ENCODE measurements at places on chromosomes 12 and 14. TPM values are rescaled to one million over a fixed set of nuclear protein-coding genes. Genes with fewer than 3 reads are reported as not detected.
A peak's percentile ranks its signal among the peaks of the same experiment; 100 is the strongest.

GLT1D1 gene
- 0.27 TPM for total RNA-seq

TAC3 gene
- 0.31 TPM for total RNA-seq

TAS2R9 gene
- total RNA-seq, result not detected

SYNE3 gene
- total RNA-seq, result 38.0 TPM

LIN7A gene
- total RNA-seq, result not detected

LTBP2 gene
- total RNA-seq, result 0.06 TPM

GPRC5D gene
- not detected for total RNA-seq

SYNDIG1L gene
- total RNA-seq, result not detected

TBC1D30 gene
- total RNA-seq, result 1.7 TPM

- peaks cover 69% of the 10 kb centered on the region for H3K4me1 ChIP-seq
- peaks cover 93% of the 10 kb centered on the region for H3K36me3 ChIP-seq
- no peaks in the 10 kb centered on the region for H3K27me3 ChIP-seq
- H3K4me3 ChIP-seq, result peak overlapping the region; percentile 97
- peak overlapping the region; percentile 100 for H3K27ac ChIP-seq
These were observed 5.7 kb downstream of the CCND2 start for GRCh38 chr12:4279198-4279690.

DNA sequence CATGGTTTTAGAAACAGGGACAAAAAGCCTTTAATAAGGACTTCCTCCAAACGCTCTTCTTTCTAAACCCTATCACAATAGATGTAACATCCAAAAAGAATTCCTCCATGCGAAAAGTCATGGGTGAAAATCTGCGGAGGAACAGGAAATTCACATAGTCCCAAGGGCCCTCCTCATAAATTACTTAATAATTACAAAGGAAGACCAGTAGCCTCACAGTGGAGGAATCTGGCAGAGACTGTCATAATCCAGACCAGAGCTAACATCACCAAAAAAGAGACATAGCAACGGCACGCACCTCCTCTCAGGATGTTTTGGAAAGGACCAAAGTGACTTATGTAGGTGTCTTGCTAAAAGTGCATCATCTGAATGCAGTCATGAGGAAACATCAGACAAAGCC is 165.7 kb downstream of the ANO2 start:
- no peaks in the 10 kb centered on the region for H3K36me3 ChIP-seq
- H3K27ac ChIP-seq, result no peak overlapping the region
- H3K4me3 ChIP-seq, result no peak overlapping the region
- H3K27me3 ChIP-seq, result peaks cover 4% of the 10 kb centered on the region
- no peaks in the 10 kb centered on the region for H3K4me1 ChIP-seq

- H3K4me1 ChIP-seq, result peaks cover 4% of the 10 kb centered on the region
- H3K27ac ChIP-seq, result no peak overlapping the region
- no peak overlapping the region for H3K4me3 ChIP-seq
- DNase-seq, result no peak
- H3K36me3 ChIP-seq, result no peaks in the 10 kb centered on the region
- peaks cover 38% of the 10 kb centered on the region for H3K27me3 ChIP-seq
These were observed 17.3 kb upstream of the KRR1 start for GRCh38 chr12:75528692-75529091.

DNA sequence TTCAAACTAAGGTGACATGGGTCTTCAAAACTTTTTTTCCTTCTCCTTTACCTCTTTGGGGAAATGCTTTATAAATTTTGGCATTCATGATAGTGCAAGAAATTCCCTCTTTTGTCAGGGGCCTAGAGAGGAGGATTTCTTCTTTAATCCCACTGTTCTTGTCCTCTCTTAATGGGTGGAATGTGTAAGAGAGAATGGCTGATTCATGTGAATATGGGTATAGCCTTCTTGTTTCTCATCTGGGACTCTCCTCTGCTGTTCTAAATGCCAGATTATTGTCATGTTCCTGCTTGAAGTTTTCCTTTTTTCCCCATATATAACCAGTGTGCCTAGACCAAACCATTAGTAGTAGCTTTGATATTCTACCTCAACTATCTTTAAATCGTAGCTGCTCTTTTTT is 46.7 kb downstream of the SLC38A4 start:
- peaks cover 6% of the 10 kb centered on the region for H3K27me3 ChIP-seq
- no peaks in the 10 kb centered on the region for H3K36me3 ChIP-seq
- no peaks in the 10 kb centered on the region for H3K4me1 ChIP-seq
- no peak for DNase-seq
- H3K27ac ChIP-seq, result no peak overlapping the region

- H3K27me3 ChIP-seq, result no peaks in the 10 kb centered on the region
- no peak overlapping the region for H3K27ac ChIP-seq
- no peak for DNase-seq
These were observed 19.6 kb downstream of the SOX5 start for GRCh38 chr12:23929906-23930305.

DNA sequence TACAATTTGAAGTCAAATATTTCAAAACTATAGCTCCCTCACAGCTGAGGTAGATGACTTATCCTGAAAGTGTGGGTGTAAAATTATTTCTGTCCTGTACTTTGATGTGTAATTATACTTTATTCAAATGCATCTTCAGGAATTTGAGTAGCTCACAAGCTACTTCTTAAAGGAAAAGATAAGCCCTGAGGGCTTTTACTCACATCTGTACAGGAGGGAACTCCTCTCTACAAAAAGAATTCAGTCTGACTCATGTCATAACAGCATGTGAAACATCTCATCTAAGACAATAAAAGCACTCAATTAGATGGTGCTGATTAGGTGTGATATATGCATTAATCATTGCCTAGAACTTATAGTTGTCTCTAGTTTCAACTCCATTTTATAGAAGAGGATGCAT is 452.0 kb downstream of the PRKD1 start:
- H3K4me1 ChIP-seq, result no peaks in the 10 kb centered on the region
- H3K27ac ChIP-seq, result no peak overlapping the region
- no peak overlapping the region for H3K4me3 ChIP-seq
- H3K36me3 ChIP-seq, result no peaks in the 10 kb centered on the region
- DNase-seq, result no peak

DNA sequence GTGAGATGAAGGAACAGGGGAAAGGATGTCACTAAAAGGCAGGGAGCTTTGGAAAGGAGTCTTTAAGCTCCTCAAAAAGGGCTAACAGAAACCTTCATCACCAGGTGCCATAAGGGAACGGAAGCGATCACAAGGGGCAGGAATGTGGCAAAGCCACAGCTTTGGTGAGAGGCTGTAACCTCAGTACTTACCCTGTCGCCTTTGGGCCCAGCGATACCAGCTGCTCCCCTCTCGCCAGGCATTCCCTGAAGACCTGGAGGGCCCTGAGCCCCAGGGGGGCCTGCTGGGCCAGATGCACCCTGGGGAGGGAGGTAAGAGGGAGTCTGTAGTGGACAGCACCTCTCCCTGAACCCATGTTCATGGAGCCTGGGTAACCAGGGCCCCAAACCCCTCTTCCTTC is 18.9 kb downstream of the TMEM106C start:
- no peaks in the 10 kb centered on the region for H3K36me3 ChIP-seq
- H3K4me3 ChIP-seq, result no peak overlapping the region
- H3K27me3 ChIP-seq, result peaks cover 8% of the 10 kb centered on the region
- H3K4me1 ChIP-seq, result no peaks in the 10 kb centered on the region
- H3K27ac ChIP-seq, result no peak overlapping the region

DNA sequence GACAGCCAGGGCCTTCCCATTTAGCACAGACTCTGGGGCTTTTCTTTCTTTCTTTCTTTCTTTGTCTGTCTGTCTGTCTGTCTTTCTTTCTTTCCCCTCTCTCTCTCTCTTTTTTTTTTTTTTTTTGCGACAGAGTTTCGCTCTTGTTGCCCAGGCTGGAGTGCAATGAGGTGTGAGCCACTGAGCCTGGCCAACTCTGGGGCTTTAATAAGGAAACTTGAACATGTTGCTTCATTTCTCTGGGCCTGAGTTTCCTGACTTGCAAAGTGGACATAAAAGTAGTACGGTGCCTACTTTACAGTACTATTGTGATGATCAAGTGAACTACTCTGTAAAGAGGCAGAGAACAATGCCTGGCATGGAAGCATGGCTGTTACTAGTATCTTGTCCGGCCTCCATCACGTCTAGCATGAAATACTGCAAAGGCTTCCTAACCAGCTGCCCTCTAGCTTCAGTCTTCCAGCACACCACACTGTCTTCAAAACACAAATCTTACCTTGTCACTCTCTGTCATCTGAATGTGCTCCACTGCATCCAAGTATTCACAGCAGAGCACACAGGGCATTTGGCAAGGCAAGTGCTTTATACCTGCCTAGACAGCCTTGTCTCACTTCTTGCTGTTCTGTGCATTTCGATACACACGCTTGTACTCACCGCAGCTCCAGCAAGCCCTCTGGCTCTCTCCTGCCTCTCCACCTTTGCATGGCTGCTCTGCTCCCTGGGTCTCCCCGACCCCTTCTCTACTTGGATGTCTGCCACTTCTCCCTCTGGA is 96.7 kb downstream of the IRF2BPL start:
- H3K27me3 ChIP-seq, result no peaks in the 10 kb centered on the region
- H3K36me3 ChIP-seq, result no peaks in the 10 kb centered on the region
- H3K27ac ChIP-seq, result no peak overlapping the region
- H3K4me3 ChIP-seq, result no peak overlapping the region
- H3K4me1 ChIP-seq, result peaks cover 30% of the 10 kb centered on the region

DNA sequence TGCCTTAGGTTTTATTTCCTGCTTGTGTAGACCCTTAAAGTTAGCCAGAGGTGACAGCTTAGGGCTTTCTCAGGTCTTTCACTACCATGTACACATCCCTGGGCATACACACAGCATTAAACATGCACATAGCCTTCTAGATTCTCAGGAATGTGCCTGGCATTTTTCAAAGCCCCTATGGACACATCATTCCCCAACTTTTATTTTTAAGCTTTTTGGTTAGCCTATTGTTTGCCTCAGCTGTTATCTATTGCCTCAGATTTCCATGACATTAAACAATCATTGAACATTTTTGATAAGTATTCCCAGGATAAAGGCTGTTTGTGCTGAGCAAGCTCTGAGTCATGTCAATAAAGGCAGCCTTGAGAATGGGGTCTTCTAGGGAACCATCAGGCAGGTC is 15.1 kb upstream of the PPM1A start:
- no peak overlapping the region for H3K27ac ChIP-seq
- no peak overlapping the region for H3K4me3 ChIP-seq
- no peak for DNase-seq
- no peaks in the 10 kb centered on the region for H3K4me1 ChIP-seq
- H3K36me3 ChIP-seq, result peaks cover 4% of the 10 kb centered on the region
- peaks cover 1% of the 10 kb centered on the region for H3K27me3 ChIP-seq

DNA sequence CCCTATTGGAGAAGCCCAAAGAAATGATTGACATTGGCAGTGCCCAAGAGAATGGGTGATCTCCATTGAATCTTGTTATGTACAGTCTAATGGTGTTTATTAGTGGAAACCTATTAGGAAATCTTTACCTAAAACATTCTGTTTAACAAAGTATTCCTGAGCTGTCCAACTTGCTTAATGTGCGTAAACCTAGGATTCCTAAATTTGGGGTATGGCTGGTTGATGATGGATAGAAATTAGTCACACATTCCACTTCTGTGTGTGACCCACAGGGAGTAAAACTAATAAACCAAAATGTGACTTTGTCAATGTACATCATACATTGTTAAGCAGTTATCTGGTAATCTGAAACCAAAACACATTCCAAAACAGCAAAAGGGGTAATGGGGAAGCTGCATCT is 761.3 kb downstream of the FSCB start:
- no peak for DNase-seq
- H3K4me3 ChIP-seq, result no peak overlapping the region
- no peak overlapping the region for H3K27ac ChIP-seq
- H3K4me1 ChIP-seq, result no peaks in the 10 kb centered on the region
- H3K27me3 ChIP-seq, result no peaks in the 10 kb centered on the region
- no peaks in the 10 kb centered on the region for H3K36me3 ChIP-seq

GRCh38 chr12:58881816-58882215 is 38.5 kb downstream of the LRIG3 start:
- no peak overlapping the region for H3K4me3 ChIP-seq
- no peak for DNase-seq
- H3K27ac ChIP-seq, result no peak overlapping the region

GRCh38 chr14:72783741-72784140 is 110.2 kb downstream of the DPF3 start:
- H3K27ac ChIP-seq, result no peak overlapping the region
- H3K36me3 ChIP-seq, result no peaks in the 10 kb centered on the region
- no peaks in the 10 kb centered on the region for H3K4me1 ChIP-seq
- no peaks in the 10 kb centered on the region for H3K27me3 ChIP-seq
- no peak overlapping the region for H3K4me3 ChIP-seq

GRCh38 chr12:56723352-56723751 is 1.7 kb downstream of the NACA start:
- DNase-seq, result no peak
- no peaks in the 10 kb centered on the region for H3K27me3 ChIP-seq
- H3K36me3 ChIP-seq, result peaks cover 74% of the 10 kb centered on the region
- peak overlapping the region; percentile 98 for H3K27ac ChIP-seq
- H3K4me3 ChIP-seq, result peak overlapping the region; percentile 94
- peaks cover 57% of the 10 kb centered on the region for H3K4me1 ChIP-seq

DNA sequence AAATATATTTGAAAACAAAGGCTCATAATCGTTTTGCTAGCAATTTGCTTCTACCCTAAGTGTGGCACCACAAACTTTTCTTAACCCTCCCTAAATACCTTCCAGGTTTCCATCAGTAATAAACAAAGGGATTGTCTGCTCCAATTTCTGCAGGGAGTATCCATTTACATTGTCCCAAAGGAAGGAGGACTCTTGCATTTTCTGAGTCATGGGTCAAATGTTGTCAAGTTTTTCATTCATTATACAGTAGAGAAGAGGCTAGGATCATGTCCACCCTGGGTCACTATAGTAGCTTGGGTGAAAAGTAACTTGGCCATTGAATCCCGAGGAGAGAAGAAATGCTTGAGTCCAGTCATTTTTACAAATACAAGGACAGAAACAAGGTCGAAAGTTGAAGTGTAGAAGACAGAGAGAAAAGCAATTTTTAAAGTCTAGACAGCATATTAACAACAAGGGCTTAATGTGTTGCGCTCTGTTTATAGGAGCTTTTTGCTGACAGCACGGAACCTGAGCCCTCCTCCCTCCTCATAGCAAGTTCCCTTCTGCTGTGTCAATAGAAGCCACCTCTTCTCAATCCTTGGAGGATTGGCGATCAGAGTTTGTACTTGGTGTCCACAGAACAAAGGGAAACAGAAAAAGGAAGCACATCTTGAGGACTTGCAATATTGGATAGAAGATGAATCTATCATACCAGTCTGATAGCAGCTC is 53.1 kb downstream of the TMEM30B start:
- no peaks in the 10 kb centered on the region for H3K36me3 ChIP-seq
- H3K27ac ChIP-seq, result no peak overlapping the region
- no peak for DNase-seq
- H3K4me3 ChIP-seq, result no peak overlapping the region
- H3K4me1 ChIP-seq, result no peaks in the 10 kb centered on the region

GRCh38 chr12:1886396-1887008 is 31.9 kb downstream of the CACNA2D4 start:
- H3K36me3 ChIP-seq, result no peaks in the 10 kb centered on the region
- H3K27ac ChIP-seq, result no peak overlapping the region
- DNase-seq, result no peak
- no peaks in the 10 kb centered on the region for H3K27me3 ChIP-seq

- peaks cover 5% of the 10 kb centered on the region for H3K4me1 ChIP-seq
- H3K27ac ChIP-seq, result no peak overlapping the region
- peaks cover 26% of the 10 kb centered on the region for H3K36me3 ChIP-seq
- no peak overlapping the region for H3K4me3 ChIP-seq
- no peaks in the 10 kb centered on the region for H3K27me3 ChIP-seq
These were observed 12.2 kb downstream of the EIF5 start for GRCh38 chr14:103346286-103346685.

- H3K36me3 ChIP-seq, result no peaks in the 10 kb centered on the region
- no peaks in the 10 kb centered on the region for H3K4me1 ChIP-seq
- peaks cover 16% of the 10 kb centered on the region for H3K27me3 ChIP-seq
- no peak for DNase-seq
- H3K27ac ChIP-seq, result no peak overlapping the region
- no peak overlapping the region for H3K4me3 ChIP-seq
These were observed 15.3 kb downstream of the MSRB3 start for GRCh38 chr12:65293735-65294134.

All from activated naive CD8-positive, alpha-beta T cell treated with anti-CD3 and anti-CD28 coated beads for 36 hours (primary cell).